Stimulated activated CD8-positive, alpha-beta memory T cell treated with anti-CD3 and anti-CD28 coated beads, Interleukin-15, amount 100 ng/mL, for 24 hours (primary cell): ENCODE measurements at places on chromosomes 4 and X.

GRCh38 chrX:149471397-149471796 lies 33.7 kb downstream of the IDS start:
- DNase-seq = no peak

DNA sequence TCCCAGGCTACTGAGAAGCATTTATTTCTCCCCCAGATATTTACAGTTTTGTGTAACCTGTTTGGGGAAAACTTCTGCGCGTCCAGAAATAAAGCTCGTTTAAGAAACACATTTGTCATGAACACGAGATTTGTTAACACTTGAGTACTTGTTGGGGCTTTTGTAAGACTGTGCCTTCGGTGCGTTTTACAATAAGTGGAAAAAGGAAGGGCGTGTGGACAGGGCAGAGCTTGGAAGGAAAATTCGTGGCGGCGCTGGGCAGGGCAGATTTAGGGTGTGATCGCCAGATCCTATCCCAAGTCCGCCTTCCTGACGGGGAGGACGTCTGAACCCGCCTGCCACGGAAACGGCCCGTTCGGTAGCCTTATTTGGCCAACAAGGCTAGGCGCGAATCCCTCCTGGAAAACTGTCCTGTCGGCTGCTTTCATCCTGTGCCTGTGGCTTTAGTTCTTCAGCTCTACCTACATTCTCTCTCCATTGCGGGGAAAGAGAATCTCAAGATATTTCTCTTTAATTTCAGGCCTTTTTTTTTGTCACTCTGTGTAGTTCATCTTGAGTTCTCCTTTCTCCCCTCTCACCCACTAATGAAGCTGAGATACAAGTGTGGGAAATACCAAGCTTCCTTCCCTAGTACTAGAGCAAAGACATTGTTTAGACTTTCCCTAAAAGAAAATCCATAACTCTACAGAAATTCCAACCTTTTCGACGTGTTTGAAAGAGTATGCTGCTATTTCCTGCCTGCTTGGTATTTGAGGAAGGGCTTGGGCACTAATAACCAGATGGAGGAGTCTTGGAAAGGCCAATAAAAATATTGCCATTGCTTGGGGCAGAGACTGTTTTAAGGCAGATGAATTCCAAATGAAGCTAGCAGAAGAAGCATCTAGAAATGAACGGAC lies 982 bp downstream of the PDLIM5 start:
- DNase-seq = no peak

DNA sequence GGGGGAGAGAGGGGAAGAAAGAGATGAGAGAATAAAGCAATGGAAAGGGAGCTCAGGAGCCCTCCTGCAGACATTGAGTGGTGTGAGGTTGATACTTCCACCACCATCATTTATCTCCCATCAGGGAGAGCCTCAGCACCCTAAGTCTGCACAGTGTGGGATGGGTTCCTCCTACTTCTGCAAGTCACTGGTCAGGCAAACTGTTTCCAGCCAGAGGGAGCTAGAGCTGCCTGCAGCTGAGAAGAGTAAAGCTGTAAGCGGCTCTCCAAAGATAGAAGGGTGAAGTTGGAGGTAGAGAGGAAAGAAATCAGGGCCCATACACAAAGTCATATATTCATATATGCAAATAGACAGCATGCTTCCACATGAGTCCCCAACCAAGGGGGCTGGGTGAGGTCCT lies 21.9 kb upstream of the ZNF81 start:
- DNase-seq = no peak

DNA sequence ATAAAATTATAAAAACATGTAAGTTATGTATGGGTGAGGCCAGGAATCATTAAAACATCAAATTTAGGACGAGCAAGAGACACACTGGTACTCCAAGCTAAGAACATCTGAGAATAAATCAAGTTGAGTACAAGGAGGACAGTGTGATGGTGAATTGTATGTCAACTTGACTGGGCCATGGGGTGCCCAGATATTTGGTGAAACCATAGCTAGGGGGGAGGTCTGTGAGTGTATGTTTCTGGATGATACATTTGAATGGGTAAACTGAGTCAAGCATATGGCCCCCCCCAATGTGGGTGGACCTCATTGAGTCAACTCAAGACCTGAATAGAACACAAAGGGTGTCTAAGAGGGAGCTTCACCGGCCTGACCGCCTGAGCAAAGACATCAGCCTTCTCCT lies 115.3 kb upstream of the BCOR start:
- DNase-seq = no peak

DNA sequence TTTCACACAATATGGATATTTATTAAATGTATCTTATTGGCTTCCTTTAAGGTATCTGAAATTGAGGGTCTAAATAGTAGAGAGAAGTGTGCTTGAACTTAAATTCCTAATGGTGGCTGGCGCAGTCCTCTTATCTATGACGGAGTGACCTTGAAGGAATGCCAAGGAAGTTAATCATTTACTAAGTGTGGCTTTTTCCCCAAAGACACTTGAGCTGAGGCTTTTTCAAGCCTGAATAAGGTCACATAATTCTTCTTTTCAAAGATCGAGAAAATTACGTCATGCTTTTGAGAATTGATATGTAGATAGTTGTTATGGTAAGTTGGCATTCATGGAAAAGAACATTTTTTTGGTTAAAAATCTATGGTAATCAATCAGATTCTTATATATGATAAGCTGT lies 11.7 kb upstream of the PRPS2 start:
- DNase-seq = no peak

DNA sequence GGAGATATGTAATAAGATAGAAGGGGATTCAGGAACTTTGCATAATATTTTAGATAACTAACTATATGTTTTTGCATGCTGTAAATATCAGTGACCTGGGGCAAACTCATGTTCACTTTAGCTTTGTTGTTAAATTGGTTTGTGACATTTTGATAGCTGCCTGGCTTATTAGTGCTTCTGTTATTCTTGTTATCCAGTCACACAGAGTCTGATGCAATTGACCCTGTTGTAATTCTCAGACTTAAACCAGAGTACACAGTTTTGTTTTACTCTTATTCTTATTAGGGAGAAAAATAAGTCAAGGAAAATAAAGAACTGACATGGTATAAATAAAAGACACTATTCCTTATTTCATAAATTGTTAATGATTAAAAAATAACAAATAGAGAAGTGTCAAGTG lies 516.7 kb upstream of the SLIT2 start:
- DNase-seq = no peak

DNA sequence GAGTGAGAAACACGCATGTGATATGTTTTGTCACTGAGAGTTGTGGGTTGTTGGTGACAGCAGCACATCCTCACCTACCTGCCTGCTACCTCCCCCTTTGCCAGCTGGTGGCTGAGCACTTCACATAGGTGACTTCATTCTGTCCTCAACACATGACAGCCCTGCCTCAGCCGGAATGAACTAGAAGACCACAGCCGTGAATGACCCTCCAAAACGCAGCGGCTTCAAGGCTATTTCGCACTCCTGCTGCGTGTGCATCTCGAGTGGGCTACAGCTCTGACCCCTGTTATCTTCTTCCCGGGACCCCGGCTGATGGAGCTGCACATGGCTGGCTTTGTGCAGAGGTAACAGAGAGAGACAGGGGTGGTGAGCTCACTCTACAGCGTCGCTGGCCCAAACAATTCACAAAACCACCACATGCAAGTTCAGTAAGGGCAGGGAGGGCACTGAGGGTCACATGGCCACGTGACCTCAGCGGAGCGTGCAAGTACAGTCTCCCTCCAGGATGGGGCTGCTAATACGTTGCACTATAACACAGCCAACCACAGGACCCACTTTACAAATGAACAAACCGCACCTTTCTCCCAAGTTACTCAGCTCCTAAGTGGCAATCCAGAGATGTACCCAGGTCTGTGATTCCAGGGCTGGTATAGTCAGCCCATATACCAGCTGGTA lies 6.3 kb upstream of the PPP2R2C start:
- DNase-seq = no peak

GRCh38 chr4:16297003-16297402 lies 70.7 kb upstream of the TAPT1 start:
- DNase-seq = no peak

- DNase-seq = no peak
These were observed 586.6 kb downstream of the RAPGEF2 start for GRCh38 chr4:159689526-159689925.

DNA sequence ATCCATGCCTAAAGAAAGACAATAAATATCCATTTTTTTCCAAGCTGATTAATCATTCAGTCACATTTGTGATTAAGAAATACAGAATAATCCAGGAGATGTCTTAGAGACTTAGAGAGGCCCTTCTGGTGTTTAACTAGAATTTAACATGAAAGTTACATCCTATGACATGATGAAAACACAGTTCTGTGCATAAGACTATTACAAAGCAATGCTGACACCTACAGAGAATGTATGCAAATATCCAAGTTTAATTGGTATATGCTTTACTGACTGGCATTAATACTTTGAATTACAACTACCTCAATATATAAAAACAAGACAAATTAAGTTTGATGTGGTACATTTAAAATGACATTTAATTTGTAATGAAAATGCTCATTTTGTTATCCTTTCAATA lies 17.8 kb upstream of the TLL1 start:
- no peak for DNase-seq

GRCh38 chr4:143188136-143189088 lies 3.7 kb downstream of the USP38 start:
- no peak for DNase-seq

GRCh38 chr4:13793020-13793710 lies 165.6 kb upstream of the BOD1L1 start:
- no peak for DNase-seq

- DNase-seq = no peak
These were observed 74.2 kb downstream of the FREM3 start for GRCh38 chr4:143626134-143626911.

- DNase-seq = no peak
These were observed 67.2 kb downstream of the SLIT2 start for GRCh38 chr4:20318909-20319277.

DNA sequence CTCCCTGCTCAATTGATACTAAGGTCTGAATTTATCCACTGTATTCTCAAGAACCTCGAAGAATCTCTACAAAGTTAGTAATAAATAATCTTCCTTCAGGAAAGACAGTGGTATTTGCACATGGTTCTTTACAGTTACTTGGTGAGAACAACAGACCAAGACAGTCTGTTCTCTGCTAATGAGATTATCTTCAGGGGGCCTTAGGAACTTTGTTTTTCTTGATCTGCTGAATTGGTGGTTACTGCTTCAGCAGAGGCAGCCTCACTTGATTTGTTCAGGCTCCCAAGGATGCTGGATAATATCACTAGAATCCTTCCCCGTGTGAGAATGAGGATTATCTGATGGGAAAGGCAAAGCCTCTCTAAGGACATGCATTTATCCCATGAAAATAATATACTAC lies 64.8 kb downstream of the CBR4 start:
- no peak for DNase-seq

GRCh38 chr4:70632028-70632427 lies 3.5 kb downstream of the ENAM start:
- no peak for DNase-seq

- no peak for DNase-seq
These were observed 18.4 kb downstream of the PPARGC1A start for GRCh38 chr4:23871426-23871825.

- no peak for DNase-seq
These were observed 15.1 kb downstream of the TRAPPC11 start for GRCh38 chr4:183674153-183674552.

DNA sequence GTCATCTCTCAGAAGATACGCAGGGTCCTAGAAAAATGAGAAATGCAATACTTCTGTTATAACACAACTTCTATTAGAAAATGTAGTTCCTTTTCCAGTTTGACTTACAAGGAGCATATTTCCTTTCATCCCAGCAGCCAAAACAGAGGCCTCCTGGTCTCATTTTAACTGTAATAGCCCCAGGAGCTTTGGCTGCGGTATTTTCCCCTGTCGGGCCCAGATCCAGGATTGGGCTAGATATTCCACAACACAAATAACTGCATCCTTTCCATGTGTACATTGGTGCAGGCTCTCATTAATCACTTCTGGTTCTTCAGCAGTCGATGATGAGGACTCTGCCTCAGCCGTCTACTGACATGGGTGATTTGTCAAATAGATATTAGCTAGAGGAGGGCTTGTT lies 166.1 kb downstream of the TENM3 start:
- DNase-seq = no peak

GRCh38 chr4:16484711-16485110 lies 258.4 kb upstream of the TAPT1 start:
- no peak for DNase-seq

- no peak for DNase-seq
These were observed 150.8 kb downstream of the STIM2 start for GRCh38 chr4:27011401-27011800.

DNA sequence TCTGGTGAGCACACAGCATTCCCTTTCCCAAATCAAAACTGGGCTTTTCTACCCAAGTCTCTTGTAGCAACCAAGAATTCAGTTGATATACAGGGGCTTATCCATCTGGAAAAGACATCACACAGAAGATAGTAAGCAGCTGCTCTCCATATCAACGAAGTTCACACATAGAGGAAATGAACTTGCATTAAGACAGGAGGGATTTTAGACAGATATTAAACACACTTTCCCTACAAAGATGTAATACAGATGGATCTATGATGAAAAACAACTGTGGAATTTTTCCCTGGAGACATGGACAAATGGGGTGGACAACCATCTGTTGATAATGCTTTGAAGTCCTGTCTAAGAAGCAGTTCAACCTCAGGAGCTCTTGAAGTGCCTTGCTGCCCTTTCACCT lies 9.8 kb upstream of the PDE5A start:
- no peak for DNase-seq

DNA sequence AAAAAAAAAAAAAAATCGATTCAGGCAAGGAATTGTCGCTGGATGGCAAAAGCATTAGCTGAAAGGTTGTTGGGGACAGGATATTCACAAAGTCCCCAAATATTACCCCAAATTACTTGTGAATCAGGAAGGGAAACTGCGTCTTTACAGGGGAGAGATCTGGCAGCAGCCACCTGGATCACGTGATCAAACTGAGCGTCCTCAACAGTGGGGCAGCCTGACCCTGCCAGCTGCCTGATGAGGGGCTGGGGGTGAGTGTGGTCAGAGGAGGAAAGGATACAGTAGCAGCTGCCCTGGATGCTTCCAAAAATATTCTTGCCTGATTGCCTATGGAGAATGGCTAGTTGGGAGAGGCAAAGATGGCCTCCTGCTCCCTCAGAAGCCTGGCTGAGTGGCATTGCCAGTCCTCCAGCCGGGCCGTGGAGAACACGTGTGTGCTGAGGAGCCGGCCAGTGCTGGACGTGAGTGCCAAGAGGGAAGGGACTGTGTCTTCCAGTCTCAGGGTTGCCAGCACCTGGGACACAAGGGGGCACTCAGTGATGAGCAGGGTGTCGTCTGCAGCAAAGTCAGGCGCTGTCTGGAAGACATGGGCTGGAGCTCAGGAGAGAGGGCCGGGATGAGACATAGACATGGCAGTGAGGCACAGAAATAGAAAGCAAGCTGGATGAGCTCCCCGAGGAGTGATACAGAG lies 3.0 kb upstream of the LAGE3 start:
- no peak for DNase-seq
